ENCODE measurements at places on chromosomes 1 and 21. TPM values are rescaled to one million over a fixed set of nuclear protein-coding genes. Genes with fewer than 3 reads are reported as not detected.

SLC45A3 gene
- total RNA-seq: 0.57 TPM

IVL gene
- not detected for total RNA-seq

FYB2 gene
- total RNA-seq: not detected

TMOD4 gene
- total RNA-seq: 5.4 TPM

NBPF10 gene
- 1.7 TPM for total RNA-seq

PTPN7 gene
- total RNA-seq: 67.1 TPM

DMBX1 gene
- not detected for total RNA-seq

- H3K27me3 ChIP-seq: no peaks in the 10 kb centered on the region
- no peak overlapping the region for H3K27ac ChIP-seq
- no peaks in the 10 kb centered on the region for H3K36me3 ChIP-seq
- H3K4me3 ChIP-seq: no peak overlapping the region
- no peak for DNase-seq
These were observed 187.2 kb upstream of the AJAP1 start for GRCh38 chr1:4467241-4467640.

DNA sequence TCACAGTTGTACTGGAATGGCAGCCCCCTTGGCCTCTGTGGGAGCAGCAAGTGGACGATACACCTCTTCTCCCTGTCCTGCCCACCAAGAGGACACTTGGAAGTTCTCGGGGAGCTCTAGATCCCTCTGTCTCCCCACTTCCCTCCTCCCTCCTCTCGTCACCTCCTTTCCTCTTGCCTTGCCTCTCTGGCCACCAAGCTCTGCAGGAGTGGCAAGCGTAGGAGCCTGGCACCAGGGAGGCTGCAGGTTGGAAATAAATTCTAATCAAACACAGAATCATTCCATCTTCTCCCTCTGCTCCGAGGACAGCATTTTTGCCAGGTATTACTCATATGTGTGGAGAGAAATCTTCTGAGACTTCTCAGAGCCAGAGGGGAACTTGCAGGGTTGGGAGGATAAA lies 20.8 kb downstream of the CAMK2N1 start:
- no peak for DNase-seq
- H3K4me1 ChIP-seq: no peaks in the 10 kb centered on the region
- H3K27ac ChIP-seq: no peak overlapping the region
- H3K4me3 ChIP-seq: no peak overlapping the region
- no peaks in the 10 kb centered on the region for H3K36me3 ChIP-seq

- H3K27me3 ChIP-seq: no peaks in the 10 kb centered on the region
- no peak overlapping the region for H3K27ac ChIP-seq
- H3K4me3 ChIP-seq: no peak overlapping the region
These were observed 1.1 kb downstream of the SASS6 start for GRCh38 chr1:100131623-100132022.

GRCh38 chr1:171654201-171654941 lies 1.9 kb upstream of the MYOC start:
- peaks cover 5% of the 10 kb centered on the region for H3K4me1 ChIP-seq
- no peak overlapping the region for H3K4me3 ChIP-seq
- no peaks in the 10 kb centered on the region for H3K36me3 ChIP-seq
- no peak for DNase-seq
- no peaks in the 10 kb centered on the region for H3K27me3 ChIP-seq

DNA sequence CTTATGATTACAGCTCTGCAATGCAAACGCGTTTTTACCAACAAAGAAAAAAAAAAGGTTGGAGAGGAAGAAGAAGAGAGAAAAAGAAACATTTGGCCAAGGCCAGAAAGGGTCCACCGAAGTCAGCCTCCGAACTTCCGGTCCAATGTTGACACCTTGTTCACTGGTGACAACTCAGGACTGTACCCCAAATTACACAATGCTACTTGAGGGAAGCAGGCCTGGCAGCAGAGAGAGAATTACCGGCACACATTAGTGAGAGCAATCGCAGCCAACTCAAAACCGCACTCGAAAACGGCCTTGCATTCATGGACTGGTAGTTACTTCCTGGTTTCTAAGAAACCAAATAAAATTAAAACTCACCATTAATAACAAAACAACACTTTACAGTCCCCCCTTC lies 652.5 kb downstream of the KIF26B start:
- H3K4me3 ChIP-seq: no peak overlapping the region
- no peak for DNase-seq
- peaks cover 9% of the 10 kb centered on the region for H3K4me1 ChIP-seq
- H3K27me3 ChIP-seq: no peaks in the 10 kb centered on the region
- H3K36me3 ChIP-seq: no peaks in the 10 kb centered on the region

GRCh38 chr1:61638911-61639605 lies 85.9 kb downstream of the TM2D1 start:
- no peaks in the 10 kb centered on the region for H3K36me3 ChIP-seq
- peaks cover 3% of the 10 kb centered on the region for H3K27me3 ChIP-seq
- no peak overlapping the region for H3K4me3 ChIP-seq
- H3K27ac ChIP-seq: no peak overlapping the region
- H3K4me1 ChIP-seq: peaks cover 6% of the 10 kb centered on the region
- DNase-seq: no peak

DNA sequence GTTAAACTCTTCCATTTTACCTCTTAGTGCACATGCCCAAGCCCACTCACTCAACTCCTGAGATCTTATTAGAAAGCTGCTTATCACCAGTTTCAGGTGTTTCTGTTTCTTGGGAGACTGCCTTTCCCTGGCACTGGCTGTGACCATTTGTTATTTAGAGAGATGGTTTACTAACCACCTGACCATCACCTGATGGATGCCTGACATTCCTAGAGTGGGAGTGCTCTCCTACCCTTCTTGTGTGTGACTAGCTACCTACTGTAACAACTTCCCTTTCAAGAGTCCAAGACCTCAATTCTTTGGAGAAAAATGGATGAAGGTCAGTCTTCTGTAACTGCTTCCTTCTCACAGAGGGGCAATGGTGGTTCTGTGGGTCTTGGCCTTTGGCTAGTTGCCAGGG lies 755.2 kb upstream of the ADAMTS5 start:
- DNase-seq: no peak
- no peaks in the 10 kb centered on the region for H3K36me3 ChIP-seq
- no peaks in the 10 kb centered on the region for H3K27me3 ChIP-seq
- no peak overlapping the region for H3K4me3 ChIP-seq
- H3K27ac ChIP-seq: no peak overlapping the region
